ENCODE measurements at places on chromosomes 5 and 9. TPM values are rescaled to one million over a fixed set of nuclear protein-coding genes. Genes with fewer than 3 reads are reported as not detected.

The ABO gene
- total RNA-seq = 4.5 TPM

The UGT3A2 gene
- total RNA-seq = 1.9 TPM

The FAM221B gene
- not detected for total RNA-seq

The TAF11L4 gene
- total RNA-seq = not detected

The NPR3 gene
- 2.8 TPM for total RNA-seq

The PCDHGA1 gene
- under 0.01 TPM for total RNA-seq

The TCF7 gene
- 2.0 TPM for total RNA-seq

The FRMPD1 gene
- total RNA-seq = 0.10 TPM

The SPATA31A3 gene
- not detected for total RNA-seq

The SPINK6 gene
- total RNA-seq = not detected

The ZBED3 gene
- 13.4 TPM for total RNA-seq

The HAVCR1 gene
- 397 TPM for total RNA-seq

The NXNL2 gene
- total RNA-seq = 5.2 TPM

The ABLIM3 gene
- total RNA-seq = 17.5 TPM

The PCDHAC1 gene
- total RNA-seq = 2.7 TPM

The SAXO1 gene
- under 0.01 TPM for total RNA-seq

The JAK2 gene
- total RNA-seq = 12.0 TPM

The N4BP3 gene
- total RNA-seq = 2.6 TPM

The CYLC2 gene
- not detected for total RNA-seq

The ZDHHC11 gene
- under 0.01 TPM for total RNA-seq

The AGXT2 gene
- total RNA-seq = not detected

The PCDHB8 gene
- total RNA-seq = 0.55 TPM

The GTF3C4 gene
- total RNA-seq = 15.5 TPM

The HEMGN gene
- total RNA-seq = not detected

The FAM13B gene
- total RNA-seq = 43.0 TPM

The BSPRY gene
- total RNA-seq = 22.4 TPM

The FYB1 gene
- total RNA-seq = 0.25 TPM

The PCDHA6 gene
- 1.0 TPM for total RNA-seq

The RFX3 gene
- 1.6 TPM for total RNA-seq

The GRXCR2 gene
- total RNA-seq = not detected

The FCN1 gene
- not detected for total RNA-seq
